Endothelial cell of umbilical vein (primary cell): ENCODE measurements at places on chromosomes 1 and 21. TPM values are rescaled to one million over a fixed set of nuclear protein-coding genes. Genes with fewer than 3 reads are reported as not detected.

The KPRP gene
- not detected in 2 replicates for total RNA-seq

The PCBP3 gene
- total RNA-seq: 0.39 and 1.1 TPM in 2 replicates

GRCh38 chr1:60394436-60394835 is 320.9 kb upstream of the C1orf87 start:
- no peaks in the 10 kb centered on the region for H3K36me3 ChIP-seq
- H3K4me1 ChIP-seq: no peaks in the 10 kb centered on the region
- H3K27ac ChIP-seq: no peak overlapping the region
- no peak for DNase-seq

- no peaks in the 10 kb centered on the region for H3K27me3 ChIP-seq
- DNase-seq: no peak
- H3K27ac ChIP-seq: no peak overlapping the region
- H3K4me3 ChIP-seq: no peak overlapping the region
- peaks cover 16% of the 10 kb centered on the region for H3K36me3 ChIP-seq
- H3K4me1 ChIP-seq: no peaks in the 10 kb centered on the region
These were observed 21.3 kb downstream of the A3GALT2 start for GRCh38 chr1:33299461-33300155.

DNA sequence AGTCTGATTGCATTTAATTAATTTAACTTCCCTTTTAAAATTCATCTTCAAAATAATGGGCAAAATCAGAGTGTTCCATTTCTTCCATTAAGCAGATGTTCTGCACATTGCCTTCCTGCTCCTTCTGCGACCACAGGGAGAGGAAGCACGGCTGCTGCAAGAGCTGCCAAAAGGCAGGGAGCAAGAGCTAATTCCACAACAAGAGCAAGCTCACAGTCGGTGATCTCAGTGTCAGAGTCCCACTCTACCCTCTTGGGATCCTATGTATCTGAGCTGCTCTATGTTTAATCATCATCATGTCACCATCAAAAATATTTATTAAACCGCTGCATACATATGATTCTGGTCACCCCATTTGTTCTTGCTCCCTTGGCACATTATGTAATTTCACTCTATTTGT is 255.3 kb upstream of the CAMK1G start:
- H3K27ac ChIP-seq: no peak overlapping the region
- no peaks in the 10 kb centered on the region for H3K27me3 ChIP-seq
- no peak for DNase-seq
- H3K36me3 ChIP-seq: no peaks in the 10 kb centered on the region
- no peak overlapping the region for H3K4me3 ChIP-seq
- H3K4me1 ChIP-seq: no peaks in the 10 kb centered on the region

GRCh38 chr21:43869486-43870325 is 4.7 kb downstream of the AGPAT3 start:
- H3K27ac ChIP-seq: no peak overlapping the region
- DNase-seq: no peak
- H3K4me3 ChIP-seq: no peak overlapping the region
- H3K27me3 ChIP-seq: no peaks in the 10 kb centered on the region
- peaks cover 2% of the 10 kb centered on the region for H3K36me3 ChIP-seq

DNA sequence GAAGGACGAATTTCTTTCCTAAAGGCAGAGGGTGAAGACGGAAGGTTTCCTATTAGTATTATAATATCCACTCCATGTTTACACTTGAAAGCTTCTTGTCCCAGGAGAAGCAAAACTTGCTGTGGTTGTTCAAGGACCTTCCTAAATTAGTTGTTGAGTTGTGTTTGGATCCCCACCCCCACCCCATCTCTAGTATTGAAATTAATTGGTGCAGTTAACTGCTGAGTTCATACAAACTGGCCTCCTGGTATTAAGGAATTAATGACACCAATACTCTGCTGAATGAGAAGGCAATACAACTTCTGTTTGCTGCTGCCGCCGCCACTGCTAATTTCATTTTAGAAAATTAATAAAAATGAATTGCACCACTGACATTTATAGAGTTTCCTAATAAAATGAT is 308.8 kb downstream of the CAMTA1 start:
- H3K27ac ChIP-seq: no peak overlapping the region
- H3K36me3 ChIP-seq: no peaks in the 10 kb centered on the region
- H3K4me3 ChIP-seq: no peak overlapping the region
- no peaks in the 10 kb centered on the region for H3K27me3 ChIP-seq
- no peak for DNase-seq

DNA sequence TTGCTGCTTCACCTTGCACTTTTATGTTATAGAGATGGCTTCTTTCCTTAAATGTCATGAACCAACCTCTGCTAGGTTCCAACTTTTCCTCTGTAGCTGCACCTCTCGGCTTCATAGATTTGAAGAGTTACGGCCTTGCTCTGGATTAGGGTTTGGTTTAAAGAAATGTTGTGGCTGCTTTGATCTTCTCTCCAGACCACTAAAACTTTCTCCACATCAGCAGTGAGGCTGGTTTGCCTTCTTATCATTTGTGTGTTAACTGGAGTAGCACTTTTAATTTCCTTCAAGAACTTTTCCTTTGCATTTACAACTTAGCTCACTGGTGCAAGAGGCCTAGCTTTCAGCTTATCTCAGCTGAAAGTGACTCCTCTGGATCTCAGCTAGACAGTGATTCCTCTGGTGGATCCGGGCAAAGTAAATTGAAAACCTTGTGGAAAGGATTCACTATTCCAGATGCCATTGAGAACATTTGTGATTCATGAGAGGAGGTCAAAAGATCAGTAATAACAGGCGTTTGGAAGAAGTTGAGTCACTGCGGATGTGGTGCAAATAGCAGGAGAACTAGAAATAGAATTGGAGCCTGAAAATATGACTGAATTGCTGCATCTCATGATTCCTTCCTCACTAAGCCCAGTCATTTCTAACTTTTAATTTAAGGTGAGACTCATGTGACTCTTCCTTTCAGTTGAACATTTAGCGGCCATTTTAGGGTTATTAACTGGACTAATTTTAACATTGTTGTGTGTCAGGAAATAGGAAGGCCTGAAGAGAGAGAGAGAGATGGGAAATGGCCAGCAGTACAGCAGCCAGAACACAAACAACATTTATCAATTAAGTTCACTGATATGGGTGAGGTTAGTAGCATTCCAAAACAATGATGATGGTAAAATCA is 16.2 kb upstream of the RGS1 start:
- no peaks in the 10 kb centered on the region for H3K27me3 ChIP-seq
- peak overlapping the region; percentile 91 for H3K27ac ChIP-seq
- peaks cover 24% of the 10 kb centered on the region for H3K4me1 ChIP-seq
- no peaks in the 10 kb centered on the region for H3K36me3 ChIP-seq

The ADGRL4 gene
- total RNA-seq: 143 and 205 TPM in 2 replicates

The FRRS1 gene
- total RNA-seq: 3.1 and 4.8 TPM in 2 replicates

The BACE2 gene
- total RNA-seq: 128 and 184 TPM in 2 replicates

The OPRD1 gene
- total RNA-seq: not detected in 2 replicates

DNA sequence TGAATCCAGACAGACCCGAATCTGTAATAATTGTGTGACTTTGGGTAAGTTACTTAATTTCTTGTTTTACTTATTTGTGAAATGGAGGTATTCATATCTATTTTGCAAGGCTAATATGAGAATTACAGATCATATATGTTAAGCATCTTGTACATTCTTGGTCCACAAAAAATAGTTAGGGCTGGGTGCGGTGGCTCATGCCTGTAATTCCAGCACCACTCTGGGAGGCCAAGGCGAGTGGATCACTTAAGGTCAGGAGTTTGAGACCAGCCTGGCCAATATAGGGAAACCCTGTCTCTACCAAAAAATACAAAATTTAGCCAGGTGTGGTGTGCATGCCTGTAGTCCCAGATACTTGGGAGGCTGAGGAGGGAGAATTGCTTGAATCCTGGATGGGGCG is 22.9 kb upstream of the KCNA3 start:
- H3K27ac ChIP-seq: no peak overlapping the region
- DNase-seq: no peak
- H3K36me3 ChIP-seq: no peaks in the 10 kb centered on the region
- H3K27me3 ChIP-seq: no peaks in the 10 kb centered on the region
- H3K4me3 ChIP-seq: no peak overlapping the region

- no peaks in the 10 kb centered on the region for H3K27me3 ChIP-seq
- peaks cover 16% of the 10 kb centered on the region for H3K4me1 ChIP-seq
- H3K27ac ChIP-seq: no peak overlapping the region
- no peak overlapping the region for H3K4me3 ChIP-seq
- no peaks in the 10 kb centered on the region for H3K36me3 ChIP-seq
These were observed 83.1 kb downstream of the PTBP2 start for GRCh38 chr1:96804648-96805047.

DNA sequence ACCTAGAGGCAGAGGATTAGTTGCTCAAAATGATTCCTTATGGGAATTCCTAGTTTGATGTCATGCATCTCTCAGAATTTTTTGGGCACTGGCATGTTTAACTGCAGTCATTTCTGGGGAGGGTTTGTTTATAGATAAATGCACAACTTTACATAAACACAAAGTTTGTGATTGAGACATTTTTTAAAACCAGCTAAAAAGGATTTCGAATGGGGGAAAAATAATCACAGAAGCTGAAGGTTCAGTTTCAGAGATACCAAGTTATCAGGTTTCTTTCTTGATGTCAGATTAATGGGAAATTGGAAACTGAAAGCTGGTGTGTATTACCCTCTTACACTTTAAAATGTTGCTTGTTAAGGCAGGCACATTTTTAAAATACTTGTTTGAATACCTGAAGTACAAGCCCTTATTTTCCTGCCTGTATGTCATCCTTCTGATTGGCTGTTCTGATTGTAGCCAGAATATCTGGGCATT is 72.1 kb downstream of the DISP1 start:
- no peak overlapping the region for H3K4me3 ChIP-seq
- no peaks in the 10 kb centered on the region for H3K36me3 ChIP-seq
- no peaks in the 10 kb centered on the region for H3K27me3 ChIP-seq

DNA sequence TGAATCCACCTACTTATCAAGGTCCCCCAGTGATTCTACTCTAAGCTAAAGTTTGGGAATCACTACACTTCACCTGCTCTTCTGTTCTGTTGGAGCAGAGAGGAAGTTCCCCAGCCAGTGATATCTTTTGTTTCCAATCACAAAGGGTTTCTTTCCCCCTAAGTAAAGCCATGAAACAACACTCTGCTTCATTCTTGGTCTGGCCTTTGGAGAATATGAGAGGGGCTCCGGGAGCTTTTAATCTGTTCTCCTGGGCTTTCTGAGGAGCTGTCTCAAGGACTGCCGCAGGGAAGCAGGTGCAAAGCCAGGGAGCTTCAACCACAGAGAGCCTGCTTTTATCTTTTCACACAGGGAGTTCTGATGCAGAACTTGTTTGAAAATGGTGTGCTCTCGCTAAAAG is 10.1 kb upstream of the SLAMF9 start:
- peaks cover 7% of the 10 kb centered on the region for H3K27me3 ChIP-seq
- H3K36me3 ChIP-seq: no peaks in the 10 kb centered on the region
- DNase-seq: no peak

DNA sequence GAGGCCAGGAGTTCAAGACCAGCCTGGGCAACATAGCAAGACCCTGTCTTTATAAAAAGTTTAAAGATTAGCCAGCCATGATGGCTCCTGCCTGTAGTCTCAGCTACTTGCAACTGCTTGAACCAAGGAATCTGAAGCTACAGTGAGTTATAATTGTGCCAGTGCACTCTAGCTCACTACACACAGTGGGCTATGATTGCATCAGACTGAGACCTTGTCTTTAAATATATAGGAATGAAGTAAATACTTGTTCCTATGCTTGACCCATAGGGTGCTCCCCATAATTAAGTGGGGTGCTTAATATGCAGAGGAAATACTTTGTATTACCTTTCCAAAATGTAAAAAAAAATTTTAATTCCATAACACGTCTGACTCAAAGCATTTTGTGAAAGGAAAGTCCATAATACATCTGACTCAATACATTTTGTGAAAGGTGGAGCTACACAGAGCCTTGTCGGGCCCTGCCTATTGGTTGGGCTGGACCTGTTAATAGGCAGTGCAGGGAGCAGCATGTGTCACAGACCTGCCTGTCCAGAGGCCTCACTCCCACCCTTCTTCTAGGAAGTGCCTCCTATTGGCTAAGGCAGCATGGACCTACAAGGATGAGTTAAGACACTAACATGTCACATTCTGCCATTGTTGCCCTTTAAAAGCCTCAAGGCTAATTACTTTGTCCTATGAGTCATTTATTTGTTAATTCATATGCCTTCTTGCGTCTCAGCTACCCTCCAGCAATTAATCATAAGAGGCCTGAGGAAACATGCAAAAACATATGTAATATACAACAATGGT is 33.6 kb downstream of the CD58 start:
- no peak for DNase-seq
- no peak overlapping the region for H3K27ac ChIP-seq
- H3K27me3 ChIP-seq: no peaks in the 10 kb centered on the region
- H3K36me3 ChIP-seq: no peaks in the 10 kb centered on the region
- no peaks in the 10 kb centered on the region for H3K4me1 ChIP-seq

The CELA3B gene
- 0.48 TPM in 1 of 2 replicates, not detected in the other for total RNA-seq

The SCAMP3 gene
- total RNA-seq: 80.1 and 80.8 TPM in 2 replicates

DNA sequence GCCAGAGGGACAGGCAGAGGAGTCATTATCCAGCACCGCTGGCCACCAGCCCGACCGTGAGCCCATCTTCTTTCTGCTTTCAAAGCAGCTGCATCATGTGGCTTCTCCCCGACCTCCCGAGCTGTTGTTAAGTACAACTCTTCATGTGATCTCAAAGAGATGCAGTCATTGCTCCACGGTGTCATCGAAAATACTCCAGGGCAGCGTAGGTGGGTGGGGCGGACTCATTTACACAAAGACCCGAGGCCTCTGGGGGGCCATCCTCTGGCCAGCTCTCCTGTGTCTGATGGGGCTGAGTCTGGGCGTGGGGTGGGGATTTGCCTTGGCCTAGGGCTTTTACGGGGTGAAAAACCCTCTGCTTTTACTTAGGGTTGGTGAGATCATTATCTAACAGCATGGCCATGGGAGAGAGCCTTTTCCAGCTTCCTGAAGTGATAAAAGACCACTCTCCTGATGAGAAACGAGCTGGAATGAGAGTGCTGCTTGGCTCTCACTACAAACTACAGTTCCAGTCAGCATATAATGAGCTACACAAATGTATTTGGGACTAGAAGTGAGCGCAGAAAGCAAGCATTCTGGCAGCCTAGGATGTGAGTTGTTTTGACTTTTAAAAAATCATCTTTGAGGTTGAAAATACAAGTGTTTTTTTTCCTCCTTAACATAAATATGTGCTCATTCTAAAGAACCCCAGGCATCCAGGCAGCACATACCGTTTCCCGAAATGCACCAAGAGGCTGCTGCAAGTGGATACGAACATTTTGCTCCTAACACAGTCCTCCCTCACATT is 165.0 kb downstream of the RHOU start:
- peaks cover 12% of the 10 kb centered on the region for H3K4me1 ChIP-seq
- H3K36me3 ChIP-seq: no peaks in the 10 kb centered on the region
- no peak overlapping the region for H3K27ac ChIP-seq
- DNase-seq: no peak
- peaks cover 2% of the 10 kb centered on the region for H3K27me3 ChIP-seq
- H3K4me3 ChIP-seq: no peak overlapping the region

- H3K27me3 ChIP-seq: no peaks in the 10 kb centered on the region
- no peak for DNase-seq
- H3K27ac ChIP-seq: no peak overlapping the region
- H3K4me1 ChIP-seq: peaks cover 12% of the 10 kb centered on the region
- no peak overlapping the region for H3K4me3 ChIP-seq
These were observed 96.2 kb downstream of the LAMC2 start for GRCh38 chr1:183282101-183282855.

- peaks cover 10% of the 10 kb centered on the region for H3K4me1 ChIP-seq
- no peaks in the 10 kb centered on the region for H3K27me3 ChIP-seq
- no peak for DNase-seq
- H3K4me3 ChIP-seq: no peak overlapping the region
- no peaks in the 10 kb centered on the region for H3K36me3 ChIP-seq
These were observed 5.1 kb downstream of the CTNNBIP1 start for GRCh38 chr1:9905010-9905409.

- H3K27me3 ChIP-seq: peaks cover 11% of the 10 kb centered on the region
- no peak overlapping the region for H3K27ac ChIP-seq
- DNase-seq: no peak
- peaks cover 8% of the 10 kb centered on the region for H3K36me3 ChIP-seq
These were observed 2.9 kb downstream of the TRIM62 start for GRCh38 chr1:33178836-33179439.

- H3K4me1 ChIP-seq: no peaks in the 10 kb centered on the region
- no peaks in the 10 kb centered on the region for H3K36me3 ChIP-seq
These were observed 15.0 kb downstream of the SNX27 start for GRCh38 chr1:151626740-151627334.
